ENCODE measurements at places on chromosomes 7 and 10.

DNA sequence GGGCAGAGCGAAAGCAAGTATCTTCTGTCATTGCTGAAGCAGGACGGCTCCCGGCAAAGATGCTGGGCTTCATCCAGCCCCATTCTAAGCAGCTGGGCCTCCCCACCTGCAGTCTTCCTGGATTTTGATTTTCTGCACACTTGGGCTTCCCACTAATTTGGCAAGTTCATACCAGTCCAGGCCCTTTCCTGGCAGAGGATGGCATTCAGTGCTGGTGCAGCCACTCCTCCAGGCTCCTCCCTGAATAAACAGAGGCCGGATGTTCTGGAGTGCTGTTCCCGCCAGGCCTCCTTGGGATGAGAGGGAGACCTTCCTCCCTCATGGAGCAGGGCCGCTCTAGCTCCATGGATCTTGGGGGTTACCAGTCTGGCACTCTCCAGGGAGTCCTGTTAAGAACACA is 3.4 kb downstream of the BAG3 start:
- DNase-seq = no peak

DNA sequence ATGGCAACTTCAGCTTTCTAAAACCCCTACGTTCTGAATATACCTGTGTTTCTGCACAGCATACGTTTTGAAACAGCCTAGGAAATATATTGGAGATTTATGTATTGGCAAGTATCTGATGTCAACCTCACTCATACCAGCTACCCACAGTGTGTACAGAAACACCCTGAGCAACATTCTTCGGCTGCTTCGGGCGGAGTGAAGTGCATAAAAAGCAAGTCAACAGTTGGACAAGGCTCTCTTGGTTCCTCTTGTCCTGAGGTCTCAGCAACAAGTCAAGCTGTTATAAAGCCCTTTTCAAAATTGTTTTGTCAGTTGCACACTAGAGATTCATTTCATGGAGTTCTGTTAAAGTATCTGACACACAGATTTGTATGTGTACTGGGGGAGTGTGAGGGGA is 40.0 kb upstream of the PAPSS2 start:
- DNase-seq = no peak

GRCh38 chr7:1597791-1598190 is 28.0 kb upstream of the PSMG3 start:
- no peak for DNase-seq

- no peak for DNase-seq
Observed at GRCh38 chr7:28132959-28133870, 47.4 kb downstream of the JAZF1 start.

GRCh38 chr7:17685141-17685540 is 255.2 kb downstream of the SNX13 start:
- DNase-seq = no peak

GRCh38 chr7:101465131-101465530 is 102.5 kb downstream of the COL26A1 start:
- no peak for DNase-seq

- DNase-seq = no peak
Observed at GRCh38 chr7:84022684-84023308, 171.8 kb downstream of the SEMA3A start.

DNA sequence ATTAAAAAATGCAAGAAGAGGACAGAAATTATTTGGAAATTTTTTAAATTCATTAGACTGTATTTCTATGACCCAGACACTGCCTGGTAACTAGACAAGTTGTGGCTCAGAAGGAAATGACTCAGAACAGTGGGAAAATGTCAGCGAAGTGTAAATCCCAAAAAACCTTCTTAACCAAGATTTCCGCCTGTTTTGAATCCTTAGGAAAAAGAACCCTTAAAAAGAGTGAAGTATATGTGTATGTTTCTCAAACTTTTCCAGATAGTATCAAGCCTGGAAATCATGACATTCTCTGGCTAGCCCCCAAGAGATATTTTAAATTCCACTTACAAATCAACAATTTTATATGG is 42.7 kb upstream of the PLXNA4 start:
- no peak for DNase-seq

DNA sequence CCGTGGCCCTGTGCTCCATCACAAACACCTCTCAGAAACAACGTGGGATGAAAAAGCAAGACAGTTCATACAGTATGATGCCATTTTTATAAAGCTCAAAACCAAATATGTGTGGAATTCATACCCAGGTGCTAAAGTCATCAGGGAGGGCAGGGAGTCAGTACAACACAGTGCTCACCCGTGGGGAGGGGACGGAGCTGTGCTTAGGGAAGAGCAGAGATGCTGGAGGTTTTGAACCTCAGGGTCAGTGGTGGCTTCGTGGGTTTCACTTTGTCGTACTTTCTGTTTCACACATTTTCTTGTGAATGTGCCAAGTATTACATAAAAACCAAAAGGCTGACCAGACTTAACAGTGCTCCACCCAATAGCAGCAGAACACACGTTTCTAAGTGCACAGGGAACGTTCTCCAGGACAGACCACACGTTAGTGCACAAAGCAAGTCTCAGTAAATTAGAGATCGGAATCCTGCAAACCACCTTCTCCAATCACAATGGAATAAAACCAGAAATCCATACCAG is 21.2 kb downstream of the ZMIZ2 start:
- DNase-seq = no peak

DNA sequence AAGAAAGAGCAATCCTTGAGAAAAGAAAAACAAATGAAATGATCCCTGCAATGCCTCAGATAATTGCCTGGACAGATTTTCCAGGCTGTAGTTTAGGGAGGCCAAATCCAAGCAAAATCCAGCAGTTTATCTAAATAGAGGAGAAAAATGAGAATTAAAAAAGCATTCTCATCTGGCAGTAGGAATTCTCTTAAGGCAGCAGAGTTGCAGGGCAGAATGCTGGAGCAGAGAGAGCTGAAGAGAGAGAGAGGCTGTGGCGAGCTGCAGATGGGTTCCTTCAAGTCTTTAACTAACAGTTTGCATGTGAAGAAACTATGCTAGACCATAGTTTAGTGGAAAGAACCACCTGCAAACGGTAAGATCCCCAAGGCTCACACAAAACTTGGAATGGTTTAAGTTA is 6.0 kb upstream of the LIPA start:
- no peak for DNase-seq

- DNase-seq = no peak
Observed at GRCh38 chr10:77819210-77820112, 107.1 kb downstream of the DLG5 start.

- DNase-seq = no peak
Observed at GRCh38 chr7:100166970-100167911, 1.2 kb downstream of the GAL3ST4 start.

- no peak for DNase-seq
Observed at GRCh38 chr7:69687739-69688433, 89.6 kb downstream of the AUTS2 start.

GRCh38 chr10:70765794-70766594 is 19.2 kb downstream of the TBATA start:
- no peak for DNase-seq

GRCh38 chr7:55250313-55250712 is 114.8 kb upstream of the LANCL2 start:
- DNase-seq = no peak

GRCh38 chr7:134406431-134406830 is 52.5 kb downstream of the AKR1B1 start:
- DNase-seq = no peak

- DNase-seq = no peak
Observed at GRCh38 chr10:87761892-87762291, 56.1 kb downstream of the ATAD1 start.

DNA sequence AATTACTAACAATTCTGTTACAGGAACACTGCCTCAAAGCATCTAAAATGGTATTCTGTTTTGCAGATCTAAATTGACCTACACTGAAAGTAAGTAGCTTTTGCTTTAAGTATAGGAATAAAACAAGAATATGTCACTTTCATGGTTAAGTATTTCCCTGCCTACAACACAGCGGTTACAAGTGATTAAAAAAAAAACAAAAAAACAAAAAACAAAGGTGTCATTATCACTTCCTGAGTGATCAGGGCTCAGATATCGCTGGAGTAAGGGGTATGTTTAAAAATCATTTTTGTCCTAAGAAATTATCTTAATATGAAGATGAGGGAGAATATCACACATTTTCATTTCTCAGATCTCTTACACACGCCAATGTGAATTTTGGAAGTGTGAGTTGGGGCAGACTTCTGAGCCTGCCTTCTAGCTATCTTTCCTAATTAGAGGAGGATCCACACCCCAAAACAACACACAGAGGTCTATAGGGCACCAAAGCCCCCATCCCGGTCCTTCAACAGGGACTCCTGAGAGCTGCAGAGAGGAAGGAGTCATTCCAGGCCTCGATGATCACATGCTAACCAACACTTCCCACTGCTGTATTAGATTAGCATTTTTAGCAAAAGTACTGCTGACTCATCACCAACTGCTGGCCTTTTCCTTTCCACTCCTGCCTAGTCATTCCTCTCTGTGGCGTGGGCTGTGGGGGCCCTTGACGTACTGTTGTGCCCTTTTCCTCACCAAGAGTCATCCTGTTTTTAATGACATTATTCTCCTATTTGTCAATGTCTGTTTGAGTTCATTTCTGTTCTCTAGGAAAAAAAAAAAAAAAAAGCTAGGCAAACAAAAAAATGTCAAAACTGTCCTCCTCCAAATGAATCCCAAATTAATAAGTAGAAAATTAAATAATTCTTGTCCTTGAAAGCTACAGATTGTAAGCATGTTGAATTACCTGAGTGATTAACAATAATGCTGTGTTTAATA is 31.2 kb downstream of the PRTFDC1 start:
- DNase-seq = no peak

DNA sequence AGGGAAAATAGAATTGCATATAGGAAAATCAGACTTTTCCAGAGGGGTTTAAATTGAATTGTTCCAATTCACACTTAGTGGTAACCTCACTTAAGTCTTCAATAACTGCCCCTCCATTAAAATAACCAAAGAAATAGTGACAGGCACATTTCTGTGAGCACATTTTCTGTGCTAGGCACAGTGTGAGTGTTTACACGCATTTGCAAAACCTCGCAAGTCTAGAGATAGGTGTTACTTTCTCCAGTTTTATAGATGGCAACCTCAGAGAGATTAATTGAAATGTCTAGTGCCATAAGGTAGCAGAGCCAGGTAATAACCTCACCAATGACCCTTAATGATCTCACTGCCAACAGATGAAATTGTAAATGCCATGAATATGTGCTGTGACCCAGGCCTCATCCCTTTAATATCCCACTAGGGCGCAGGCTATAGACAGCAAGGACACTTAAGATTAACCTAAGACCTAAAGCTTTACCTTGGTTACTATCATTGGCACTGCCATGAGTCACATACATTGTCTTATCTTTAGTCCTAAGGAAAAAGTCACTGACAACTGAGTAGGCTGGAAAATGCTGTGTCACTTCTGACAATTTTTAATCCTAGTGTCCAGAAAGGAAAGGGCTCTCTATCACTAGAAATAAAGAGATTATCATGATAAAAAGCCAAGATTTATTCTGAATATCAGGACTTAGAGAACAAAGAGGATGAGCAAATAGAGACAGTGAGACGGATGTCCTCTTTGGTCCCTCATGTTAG is 187.8 kb downstream of the PPP1R17 start:
- no peak for DNase-seq

DNA sequence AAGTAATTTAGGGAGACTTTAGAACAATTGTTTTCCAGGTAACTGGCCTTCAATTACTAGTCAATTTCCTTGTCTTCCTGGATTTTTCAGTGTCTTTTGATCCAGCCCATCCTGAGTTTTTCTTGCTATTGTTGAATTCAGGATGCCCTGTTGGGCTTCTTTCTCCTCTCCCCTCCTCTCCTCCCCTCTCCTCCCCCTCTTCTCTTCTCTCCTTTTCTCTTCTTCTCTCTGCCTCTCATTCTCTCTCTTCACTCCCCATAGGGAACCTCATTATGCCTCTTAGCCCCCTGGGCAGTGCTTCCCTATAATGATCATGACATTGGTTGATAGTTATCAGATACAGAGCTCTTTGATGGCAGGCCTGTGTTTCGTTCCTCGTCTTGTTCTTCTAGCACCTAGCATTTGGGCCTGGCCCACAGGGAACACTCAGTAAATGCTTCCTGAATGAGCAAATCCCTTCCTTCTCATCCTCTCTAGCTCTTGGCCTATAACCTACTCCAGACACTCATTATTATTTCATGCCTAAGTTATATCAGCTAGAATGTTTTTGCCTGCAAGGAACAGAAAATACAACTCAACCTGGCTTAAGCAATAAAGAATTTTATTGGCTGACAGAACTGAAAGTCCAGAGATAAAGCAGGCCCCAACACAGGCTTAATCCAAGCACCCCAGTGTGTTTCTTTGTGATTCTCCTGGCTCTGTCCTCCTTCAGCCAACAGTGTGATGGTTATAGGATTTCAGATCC is 56.8 kb downstream of the CACNB2 start:
- DNase-seq = no peak

DNA sequence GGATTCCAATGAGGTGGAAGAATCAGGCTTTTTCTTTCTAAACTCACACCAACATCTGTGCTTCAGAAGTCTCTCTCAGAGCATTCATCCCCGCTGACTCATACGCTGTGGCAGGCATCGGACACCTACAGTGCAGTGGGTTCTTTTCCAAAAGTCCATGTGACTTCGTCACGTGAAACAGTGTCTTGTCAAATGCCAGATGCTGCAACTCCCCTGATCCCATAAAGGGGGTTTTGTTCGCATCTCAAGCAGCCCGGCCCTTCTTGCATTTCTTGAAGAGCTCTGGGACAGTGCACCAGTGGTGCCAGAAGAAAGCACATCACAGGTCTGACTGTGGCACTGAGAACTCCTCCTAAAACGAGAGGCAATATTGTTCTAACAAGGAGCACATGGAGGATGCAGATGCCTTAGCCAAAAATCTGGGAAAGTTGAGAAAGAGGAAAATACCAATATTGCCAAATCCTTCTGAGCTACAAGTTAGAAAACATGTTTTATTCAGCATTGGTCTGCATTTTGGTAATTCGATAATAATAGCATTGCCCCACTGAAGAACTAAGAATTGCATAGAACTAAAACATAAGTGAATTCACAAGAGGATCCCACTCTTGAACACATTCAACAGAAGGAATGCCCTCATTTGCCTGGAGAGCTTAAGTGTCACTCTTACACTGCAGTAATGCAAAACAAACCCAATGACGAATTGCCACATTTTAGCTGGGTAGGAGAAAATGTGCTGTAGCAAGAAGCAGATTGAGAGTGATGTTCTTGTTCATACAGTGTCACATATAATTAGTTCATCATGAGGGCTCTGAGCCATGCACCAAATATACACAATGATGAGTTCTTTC is 204.4 kb downstream of the CXCL12 start:
- DNase-seq = no peak

DNA sequence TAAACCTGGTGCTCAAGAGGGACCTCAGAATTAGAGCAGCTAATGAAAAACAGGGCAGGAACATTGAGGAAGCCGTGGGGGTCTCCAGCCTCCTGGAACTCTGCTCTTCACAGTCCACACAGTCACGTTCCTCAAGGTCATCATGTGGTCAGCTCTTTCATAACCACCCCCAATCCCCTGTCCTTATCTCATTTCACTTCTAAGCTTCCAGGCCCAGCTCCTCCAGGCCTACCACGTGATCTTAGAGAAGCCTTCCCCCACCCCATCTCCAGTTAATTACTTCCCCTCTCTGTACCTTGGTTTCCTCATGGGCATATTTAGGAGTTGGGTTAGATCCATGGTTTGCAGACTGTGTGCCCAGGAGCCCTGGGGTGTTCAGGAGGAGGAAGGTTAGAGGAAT is 106.4 kb upstream of the TCF7L2 start:
- DNase-seq = no peak
